NCI-H748 treated with DMSO at 0.1 percent for 48 hours (cell line): ENCODE measurements at places on chromosomes 6 and 20.

GRCh38 chr6:143125864-143126573 is 65.3 kb downstream of the AIG1 start:
- DNase-seq = no peak

- no peak for DNase-seq
Observed at GRCh38 chr6:52739627-52740026, 23.6 kb downstream of the GSTA2 start.

DNA sequence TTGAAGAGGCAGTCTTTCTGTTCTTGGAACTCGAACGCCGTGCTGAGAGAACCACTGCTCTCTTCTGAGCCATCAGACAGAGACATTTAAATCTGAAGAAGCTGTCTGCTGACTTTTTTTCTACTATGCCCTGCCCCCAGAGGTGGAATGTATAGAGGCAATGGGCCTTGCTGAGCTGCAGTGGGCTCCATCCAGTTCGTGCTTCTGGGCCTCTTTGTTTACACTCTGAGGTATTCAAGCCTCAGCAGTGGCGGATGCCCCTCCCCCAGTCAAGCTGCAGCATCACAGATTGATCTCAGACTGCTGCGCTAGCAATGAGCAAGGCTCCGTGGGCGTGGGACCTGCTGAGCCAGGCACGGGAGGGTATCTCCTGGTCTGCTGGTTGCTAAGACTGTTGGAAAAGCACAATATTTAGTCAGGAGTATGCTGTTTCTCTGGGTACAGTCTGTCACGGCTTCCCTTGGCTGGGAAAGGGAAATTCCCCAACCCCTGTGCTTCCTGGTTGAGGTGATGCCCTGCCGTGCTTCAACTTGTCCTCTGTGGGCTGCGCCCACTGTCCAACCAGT is 526.8 kb downstream of the CD109 start:
- DNase-seq = no peak

DNA sequence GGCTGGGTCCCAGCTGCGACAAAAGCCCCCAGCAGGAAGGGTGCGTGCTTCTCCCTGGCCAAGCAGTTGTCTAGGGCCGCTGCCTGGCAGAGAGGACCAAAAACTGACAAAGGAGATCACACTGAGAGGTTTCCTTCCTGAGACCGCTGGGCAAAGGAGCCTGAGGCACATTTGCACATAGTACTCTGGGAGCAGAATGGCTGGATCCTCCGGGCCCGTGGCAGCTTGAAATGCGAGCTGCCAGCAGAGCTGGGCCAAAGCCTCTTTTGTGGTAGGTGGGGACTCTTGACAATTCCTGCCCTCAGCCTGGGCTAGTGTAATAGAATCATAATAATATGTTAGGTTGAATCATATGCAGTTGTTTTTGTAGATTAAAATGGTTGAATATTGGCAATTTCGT is 33.1 kb upstream of the RNF8 start:
- no peak for DNase-seq

DNA sequence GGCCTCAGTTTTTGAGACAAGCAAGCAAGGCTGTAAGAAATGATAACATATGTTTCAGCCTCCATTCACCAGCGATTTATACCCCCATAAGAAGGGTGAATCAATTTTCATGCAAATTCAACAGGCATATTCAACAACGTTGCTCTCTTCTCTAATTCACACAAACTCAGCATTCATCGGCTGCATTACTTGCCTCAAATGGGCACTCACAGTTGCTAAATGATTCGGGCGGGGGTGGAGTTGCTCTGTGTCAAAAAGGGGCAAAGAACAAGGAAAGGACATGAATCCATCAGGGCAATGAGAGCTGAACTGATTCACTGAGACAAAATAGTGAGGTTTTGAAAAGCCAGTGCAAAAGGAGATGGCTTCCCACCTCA is 9.0 kb downstream of the MOXD1 start:
- no peak for DNase-seq

- no peak for DNase-seq
Observed at GRCh38 chr20:51089840-51090239, 66.9 kb upstream of the KCNG1 start.

DNA sequence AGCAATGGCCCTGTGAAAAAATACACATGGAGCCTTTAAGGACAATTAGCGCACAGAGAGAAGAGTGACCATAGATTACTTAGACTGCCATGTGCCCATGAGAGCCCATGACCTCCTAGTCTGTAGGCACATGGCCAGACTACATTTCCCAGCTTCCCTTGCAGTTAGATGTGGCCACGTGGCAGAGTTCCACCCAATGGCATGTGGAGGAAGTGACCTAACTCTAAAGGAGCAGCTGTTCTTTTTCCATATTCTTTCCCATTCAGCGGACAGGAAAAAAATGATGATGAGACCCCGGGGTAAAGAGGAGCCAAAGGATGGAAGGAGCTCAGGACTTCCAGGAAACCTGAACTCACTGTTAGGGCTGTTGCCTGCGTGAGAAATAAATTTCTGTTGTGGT is 116.6 kb downstream of the CBLN4 start:
- no peak for DNase-seq

GRCh38 chr6:109877028-109878004 is 100.8 kb upstream of the GPR6 start:
- peak; percentile 51 for DNase-seq

- DNase-seq = no peak
Observed at GRCh38 chr6:165605182-165605875, 57.7 kb downstream of the PDE10A start.

DNA sequence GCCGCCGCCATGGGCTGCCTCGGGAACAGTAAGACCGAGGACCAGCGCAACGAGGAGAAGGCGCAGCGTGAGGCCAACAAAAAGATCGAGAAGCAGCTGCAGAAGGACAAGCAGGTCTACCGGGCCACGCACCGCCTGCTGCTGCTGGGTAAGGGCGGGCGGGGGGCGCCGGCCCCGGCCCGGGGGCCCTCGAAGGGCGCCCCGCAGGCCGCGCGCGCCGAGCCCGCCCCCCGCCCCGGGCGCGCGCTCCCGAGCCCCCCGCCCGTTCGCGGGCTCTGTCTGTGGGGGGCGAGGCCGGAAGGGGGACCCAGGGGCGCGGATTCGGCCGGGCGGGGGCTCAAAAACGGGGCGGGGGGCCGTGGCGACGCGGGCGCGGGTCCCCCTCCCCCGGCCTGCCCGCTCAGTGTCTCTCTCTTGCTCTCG is 39.2 kb downstream of the GNAS start:
- DNase-seq = no peak

DNA sequence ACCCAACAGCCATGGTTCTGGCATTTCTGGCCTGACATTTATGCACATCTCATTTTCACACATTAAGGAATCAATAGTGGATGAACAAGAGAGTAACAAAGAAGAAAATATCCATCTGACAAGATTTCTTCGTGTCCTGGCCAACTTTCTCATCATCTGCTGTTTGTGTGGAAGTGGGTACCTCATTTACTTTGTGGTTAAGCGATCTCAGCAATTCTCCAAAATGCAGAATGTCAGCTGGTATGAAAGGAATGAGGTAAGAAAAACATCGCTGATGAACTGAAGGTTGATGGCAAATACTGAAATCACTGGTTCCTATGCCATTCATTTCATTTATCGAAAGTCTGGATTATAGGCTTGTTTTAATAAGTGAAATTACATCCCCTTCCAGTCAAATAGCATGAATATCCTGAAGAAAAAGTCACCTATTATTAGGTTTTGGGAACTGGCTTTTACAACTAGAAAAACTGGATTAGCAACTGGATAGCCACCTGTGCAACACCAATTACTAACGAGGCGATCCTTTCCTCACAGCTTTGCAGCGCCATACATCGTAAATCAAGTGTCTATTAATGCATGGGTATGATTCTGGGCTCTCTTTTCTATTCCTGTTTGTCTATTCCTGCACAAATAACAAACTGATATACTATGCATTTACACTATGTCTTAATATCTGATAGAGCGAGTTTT is 50.2 kb upstream of the NOP56 start:
- DNase-seq = peak; percentile 51

DNA sequence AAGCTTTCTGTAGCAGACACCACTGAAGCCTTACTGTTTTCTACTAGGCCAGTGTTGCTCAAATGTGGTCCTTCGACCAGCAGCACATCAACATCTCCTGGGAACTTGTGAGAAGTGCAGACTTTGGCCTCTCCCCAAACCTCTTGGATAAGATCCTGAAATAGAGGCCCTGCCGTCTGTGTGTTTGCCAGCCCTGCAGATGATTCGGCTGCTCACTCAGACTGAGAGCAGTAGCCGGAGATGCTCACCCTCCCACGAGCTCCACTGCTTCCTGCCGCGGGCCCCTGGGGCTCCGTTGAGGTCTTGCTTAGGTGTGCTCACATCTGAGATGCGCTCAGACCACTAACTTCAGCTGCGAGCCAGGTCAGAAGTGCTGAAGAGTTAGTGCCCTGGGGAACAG is 129.5 kb upstream of the SSTR4 start:
- DNase-seq = no peak

DNA sequence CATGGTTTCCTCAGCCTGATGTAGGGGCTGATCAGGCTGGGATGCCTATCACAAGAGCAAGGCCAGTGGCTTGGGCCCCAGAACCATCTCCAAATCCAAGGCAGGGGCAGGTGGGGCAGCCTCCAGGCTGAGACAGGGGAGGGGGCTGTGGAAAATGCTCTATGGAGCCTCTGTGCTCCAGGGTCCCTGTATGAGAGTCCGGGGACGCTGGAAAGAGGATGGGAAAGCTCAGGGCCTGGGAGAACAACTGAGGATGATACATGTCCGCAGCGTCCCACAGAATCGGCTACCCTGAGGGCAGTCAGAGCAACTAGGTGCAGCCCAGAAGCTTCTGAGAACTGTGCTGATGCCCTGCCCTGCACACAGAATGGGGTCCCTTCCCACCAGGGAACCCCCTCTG is 43.4 kb downstream of the CPXM1 start:
- no peak for DNase-seq

DNA sequence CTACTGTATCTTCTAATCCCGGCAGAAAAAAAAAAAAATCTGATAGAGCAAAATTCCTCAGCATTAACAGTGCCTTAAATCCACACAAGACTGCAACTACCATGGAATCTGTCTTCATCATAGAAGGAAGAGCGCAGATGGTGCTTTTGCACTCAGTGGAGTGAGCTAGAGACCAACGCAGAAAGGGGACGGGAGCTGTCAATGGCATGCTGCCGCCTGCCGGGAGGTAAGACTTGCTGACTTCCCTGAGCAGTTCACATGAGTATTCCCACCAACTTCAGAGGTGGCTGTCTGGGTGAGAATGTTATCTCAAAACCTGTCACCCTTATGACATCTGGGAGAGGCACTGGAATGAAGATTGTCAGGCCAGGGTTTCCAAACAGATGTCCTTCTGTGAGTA is 35.6 kb downstream of the DZANK1 start:
- DNase-seq = no peak
